Endothelial cell of coronary artery (primary cell): ENCODE measurements at places on chromosomes 6 and 20. TPM values are rescaled to one million over a fixed set of nuclear protein-coding genes. Genes with fewer than 3 reads are reported as not detected.

The COL10A1 gene
- total RNA-seq = not detected in 2 replicates

The RUNX2 gene
- 0.09 TPM in 1 of 2 replicates, not detected in the other for total RNA-seq

The CLPSL1 gene
- not detected in 2 replicates for total RNA-seq

The HLA-DPA1 gene
- 1.9 and 3.5 TPM in 2 replicates for total RNA-seq

The OVOL2 gene
- total RNA-seq = not detected in 2 replicates

The MYBL2 gene
- 10.3 and 20.7 TPM in 2 replicates for total RNA-seq

The CYP39A1 gene
- total RNA-seq = 0.09 and 0.18 TPM in 2 replicates

The EEF1A2 gene
- 1.0 and 2.0 TPM in 2 replicates for total RNA-seq

The CD24 gene
- total RNA-seq = 0.38 and 2.7 TPM in 2 replicates

The SPATA25 gene
- 0.63 and 0.75 TPM in 2 replicates for total RNA-seq

The C6orf163 gene
- total RNA-seq = 2.1 TPM in 2 replicates

The OR12D2 gene
- total RNA-seq = not detected in 2 replicates
